Amniotic epithelial cell (primary cell): ENCODE measurements at places on chromosomes 3 and 15.

DNA sequence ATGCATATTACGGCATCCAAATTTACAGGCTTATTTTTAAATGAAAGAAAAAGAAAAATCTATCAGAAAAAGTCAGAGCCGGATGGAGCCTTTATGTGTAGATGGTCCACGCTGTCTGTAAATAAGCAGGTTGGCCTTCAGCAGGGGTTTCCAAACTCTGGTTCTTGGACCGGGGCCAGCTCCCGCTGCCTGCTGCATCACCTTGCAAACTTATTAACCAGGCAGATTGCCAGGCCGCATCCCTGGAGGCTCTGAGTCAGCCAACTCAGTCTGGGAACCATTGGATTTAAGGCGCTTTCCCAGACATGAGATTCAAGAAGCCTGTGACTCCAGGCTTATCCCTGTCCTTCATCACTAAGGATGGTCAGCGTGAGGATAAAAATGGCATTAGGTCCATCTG lies 212.4 kb downstream of the OPA1 start:
- DNase-seq, result peak; percentile 98

DNA sequence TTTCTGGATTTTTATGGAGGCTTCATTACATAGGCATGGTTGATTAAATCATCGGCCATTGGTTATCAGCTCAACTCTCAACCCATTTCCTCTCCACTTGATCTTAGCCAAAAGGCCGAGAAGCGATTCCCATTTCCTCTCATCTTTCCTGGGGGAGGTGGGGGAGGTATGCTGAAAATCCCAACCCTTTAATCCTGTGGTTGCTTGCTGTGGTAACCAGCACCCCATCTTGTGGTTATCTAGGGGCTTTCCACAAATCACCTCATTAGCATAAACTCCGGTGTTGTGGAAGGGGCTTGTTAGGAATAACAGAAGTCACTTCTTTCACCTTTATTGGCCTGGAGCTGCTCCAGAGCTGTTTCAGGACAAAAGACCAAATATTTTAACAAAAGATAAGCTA lies 20.9 kb downstream of the PDE8A start:
- DNase-seq, result peak; percentile 71

- no peak for DNase-seq
Observed at GRCh38 chr3:187936676-187937075, 191.4 kb upstream of the BCL6 start.

DNA sequence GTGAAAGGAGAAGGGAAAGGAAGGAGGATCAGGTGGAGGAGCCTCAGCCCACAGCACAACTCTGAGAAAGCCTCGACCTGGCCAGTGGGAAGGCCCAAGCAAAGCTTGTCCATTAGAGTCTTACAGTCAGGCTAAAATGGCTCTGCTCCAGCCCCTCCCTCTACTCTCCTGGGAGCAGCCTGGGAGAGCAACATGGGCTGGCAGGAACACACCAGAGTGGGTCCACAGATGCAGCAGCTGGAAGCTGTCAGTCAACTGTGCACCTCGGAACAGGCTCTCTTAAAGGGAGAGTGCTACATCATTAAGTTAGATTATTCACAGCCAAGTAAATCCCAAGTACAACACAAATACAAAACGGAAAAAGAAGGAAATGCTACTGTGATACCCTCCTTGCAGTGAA lies 98.0 kb upstream of the LIMD1 start:
- no peak for DNase-seq
